A673 (cell line): ENCODE measurements at places on chromosomes 2 and 18.
A peak's percentile ranks its signal among the peaks of the same experiment; 100 is the strongest.

DNA sequence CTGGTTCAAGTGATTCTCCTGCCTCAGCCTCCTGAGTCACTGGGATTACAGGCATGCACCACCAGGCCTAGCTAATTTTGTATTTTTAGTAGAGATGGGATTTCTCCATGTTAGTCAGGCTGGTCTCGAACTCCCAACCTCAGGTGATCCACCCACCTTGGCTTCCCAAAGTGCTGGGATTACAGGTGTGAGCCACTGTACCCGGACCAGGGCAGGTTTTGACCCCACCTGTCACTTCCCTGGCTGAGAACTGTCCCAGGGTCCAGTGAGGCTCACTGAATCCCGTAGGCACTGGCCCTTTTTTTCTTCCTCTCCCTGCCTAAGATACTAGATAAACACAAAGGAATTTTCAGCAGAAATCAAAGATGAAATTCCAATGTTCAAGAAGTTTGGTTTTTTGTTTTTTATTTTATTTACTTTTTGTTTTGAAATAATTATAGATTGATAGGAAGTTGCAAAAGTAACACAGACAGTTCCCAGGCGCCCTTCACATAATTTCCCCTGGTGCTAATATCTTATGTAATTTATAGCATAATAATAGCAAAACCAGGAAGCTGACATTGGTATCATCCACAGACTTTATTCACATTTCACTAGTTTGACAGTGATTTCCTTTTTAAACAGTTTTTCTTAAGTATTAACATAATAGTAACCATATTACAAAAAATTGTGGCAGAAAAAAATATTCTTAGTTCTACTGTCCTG lies 52.4 kb upstream of the B3GNT7 start:
- no peak for DNase-seq

- no peak for DNase-seq
Observed at GRCh38 chr2:238160206-238161129, 1.7 kb downstream of the ERFE start.

DNA sequence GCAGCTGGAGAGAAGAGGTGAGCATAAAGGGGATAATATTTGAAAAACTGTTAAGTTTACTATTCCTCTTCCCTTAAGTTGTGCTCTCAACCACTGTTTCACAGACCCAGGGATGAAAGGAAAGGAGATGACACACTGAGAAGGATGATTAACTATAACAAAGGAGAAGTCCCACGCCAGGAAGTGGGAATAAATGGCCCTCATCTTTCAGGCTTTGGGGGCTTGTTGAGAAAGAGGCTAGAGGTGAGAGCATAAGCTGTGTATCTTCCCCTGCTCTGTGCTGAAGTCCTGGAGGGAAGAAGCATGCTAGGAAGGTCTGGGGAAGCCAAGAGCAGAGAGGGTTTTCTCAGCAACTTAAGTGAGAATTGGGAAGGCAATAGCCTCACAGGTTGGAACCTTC lies 399.1 kb upstream of the ATP5MC3 start:
- peak; percentile 29 for DNase-seq

- DNase-seq = no peak
Observed at GRCh38 chr2:236293241-236293810, 29.1 kb upstream of the ASB18 start.

- peak; percentile 19 for DNase-seq
Observed at GRCh38 chr18:10249270-10249669, 205.2 kb upstream of the APCDD1 start.

GRCh38 chr2:101843048-101843447 lies 145.5 kb downstream of the MAP4K4 start:
- DNase-seq = no peak

DNA sequence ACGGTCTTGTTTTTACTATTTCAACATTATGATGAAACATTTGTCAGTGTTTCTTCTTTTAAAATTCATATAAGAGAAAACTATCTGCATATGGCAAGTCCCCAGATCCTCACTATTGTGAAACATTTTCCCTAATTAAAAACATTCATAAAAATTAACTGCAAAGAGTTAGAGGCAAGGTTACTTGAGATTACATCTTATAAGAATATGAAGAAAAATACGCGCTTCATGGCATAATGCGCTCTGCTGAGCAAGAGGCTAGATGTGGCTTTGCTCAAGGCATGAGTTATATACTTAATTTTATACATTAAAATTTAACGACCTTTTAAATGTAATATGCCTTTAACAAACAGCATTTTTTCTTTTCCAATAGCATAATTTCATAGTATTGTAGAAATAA lies 166.4 kb upstream of the RPRM start:
- DNase-seq = no peak

DNA sequence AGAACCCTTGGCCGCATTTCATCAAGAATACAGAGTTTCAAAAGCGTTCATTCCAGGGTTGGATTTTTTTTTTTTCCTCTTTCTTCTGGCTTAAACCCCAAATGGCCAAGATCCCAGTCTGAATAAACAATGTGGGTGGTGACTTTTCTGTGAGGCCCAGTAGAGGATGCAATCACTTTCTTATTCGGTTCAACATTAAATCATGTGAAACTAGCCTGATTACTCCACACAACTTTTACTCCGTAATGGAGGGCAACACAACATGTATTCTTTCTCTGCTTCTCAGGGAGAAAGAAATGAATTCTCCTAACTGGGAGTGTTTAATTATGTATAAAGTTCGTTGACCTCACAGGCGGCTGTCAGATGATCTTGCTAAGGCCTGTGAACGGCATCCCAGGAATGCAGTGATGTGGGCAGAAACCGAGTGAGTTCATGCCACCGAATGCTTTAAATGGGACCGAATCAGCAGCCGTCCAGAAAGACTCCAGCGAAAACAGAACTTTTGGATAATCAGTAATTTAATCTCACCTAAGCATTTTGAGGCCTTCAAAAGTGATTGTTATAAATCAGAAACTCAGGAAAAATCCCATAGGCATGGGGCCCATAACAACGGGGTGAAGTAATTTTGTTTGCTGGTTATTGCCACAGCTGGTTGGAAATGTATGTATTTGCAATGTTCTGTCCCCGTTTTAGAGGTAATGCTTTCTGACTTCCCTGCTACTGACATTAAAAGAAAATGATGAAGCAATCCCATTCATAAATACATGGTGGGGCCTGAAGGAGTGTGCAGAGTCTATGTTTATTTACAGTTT lies 81.5 kb downstream of the BCL2 start:
- peak; percentile 69 for DNase-seq

- DNase-seq = peak; percentile 70
Observed at GRCh38 chr18:55421615-55422419, 166.2 kb downstream of the TCF4 start.
